ENCODE measurements at places on chromosomes 2 and 18. TPM values are rescaled to one million over a fixed set of nuclear protein-coding genes. Genes with fewer than 3 reads are reported as not detected.
A peak's percentile ranks its signal among the peaks of the same experiment; 100 is the strongest.

DNA sequence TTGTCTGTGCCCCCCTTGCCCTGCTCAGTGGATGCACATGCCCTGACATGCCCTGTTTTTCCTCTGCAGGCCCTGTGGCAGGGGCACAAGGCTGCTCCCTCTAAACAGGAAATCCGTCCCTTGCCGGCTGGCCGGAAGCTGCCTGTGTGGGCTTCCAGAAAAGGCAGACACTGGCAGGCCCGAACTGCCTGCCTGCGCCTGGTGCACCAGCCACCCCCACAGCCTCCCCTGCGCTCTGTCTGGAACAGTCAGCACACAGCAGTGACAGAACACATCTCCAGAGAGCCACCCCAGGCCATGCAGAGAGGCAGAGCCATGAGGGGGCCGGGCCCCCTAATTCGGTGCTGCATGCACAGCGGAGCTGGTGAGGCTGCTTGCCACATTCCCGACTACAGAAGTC, 33.5 kb downstream of the LOXHD1 start:
- no peak for DNase-seq

Gene AFF3
- 7.6 TPM for total RNA-seq

Gene DSG4
- total RNA-seq = not detected

DNA sequence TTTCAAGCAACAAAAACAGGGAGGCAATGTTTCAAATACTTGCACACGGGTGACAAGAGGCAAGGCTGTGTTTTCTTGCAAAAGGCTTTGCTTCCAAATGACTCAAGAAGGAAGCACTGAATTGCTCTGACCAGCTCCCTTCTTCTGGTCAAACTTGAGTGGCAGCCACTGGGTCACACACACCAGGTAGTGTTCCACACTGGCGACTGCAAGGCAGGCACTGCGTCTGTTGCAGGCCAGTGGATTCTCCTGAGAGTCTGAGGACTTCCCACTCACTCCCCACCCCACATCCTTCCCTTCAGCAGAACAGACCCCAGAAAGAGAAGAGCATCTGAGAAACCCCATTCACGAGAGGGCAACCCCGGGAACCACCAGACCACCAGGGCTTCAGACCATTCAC, 19.8 kb downstream of the PARD6G start:
- DNase-seq = peak; percentile 61

DNA sequence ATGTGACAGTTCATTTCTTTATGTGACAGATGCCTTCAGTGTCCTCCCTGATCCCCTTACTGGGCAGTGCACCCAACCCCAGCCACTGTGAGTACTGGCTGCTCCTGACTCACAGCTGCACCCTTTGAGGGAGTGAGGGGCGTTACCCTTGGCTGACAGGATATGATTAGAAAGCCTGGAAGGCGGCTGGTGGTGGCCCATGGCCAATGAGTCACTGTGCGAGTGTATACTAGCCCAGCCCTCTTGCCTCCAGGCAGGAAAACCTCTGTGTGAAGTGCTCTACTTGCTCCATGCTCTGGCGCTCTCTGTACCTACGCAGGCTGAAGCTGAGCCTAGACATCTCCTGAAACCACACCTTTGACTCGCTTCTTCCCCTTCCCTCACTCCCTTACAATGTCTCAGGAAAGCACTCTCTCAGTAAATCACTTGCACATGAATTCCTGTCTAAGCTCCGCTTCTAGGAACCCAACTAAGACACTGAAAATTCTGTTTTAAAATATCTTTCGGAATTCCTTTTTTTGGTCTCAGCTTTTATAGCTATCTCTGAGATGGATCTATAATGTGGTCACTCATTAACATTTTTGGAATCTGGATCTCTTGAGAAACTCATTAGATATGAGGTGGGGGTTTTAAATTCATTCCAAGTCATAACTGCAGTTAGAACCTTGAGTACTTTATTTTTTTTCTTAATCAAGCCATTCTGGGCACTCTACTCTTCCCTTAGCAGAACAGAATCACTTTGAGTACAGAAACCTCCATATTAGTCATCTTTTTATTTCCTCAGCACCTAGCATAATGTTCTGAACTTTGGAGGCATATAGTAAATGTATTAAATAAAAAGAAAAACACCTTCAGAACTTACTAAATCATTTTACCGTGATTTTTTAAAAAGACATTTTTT, 25.3 kb upstream of the STAM2 start:
- peak; percentile 97 for DNase-seq

DNA sequence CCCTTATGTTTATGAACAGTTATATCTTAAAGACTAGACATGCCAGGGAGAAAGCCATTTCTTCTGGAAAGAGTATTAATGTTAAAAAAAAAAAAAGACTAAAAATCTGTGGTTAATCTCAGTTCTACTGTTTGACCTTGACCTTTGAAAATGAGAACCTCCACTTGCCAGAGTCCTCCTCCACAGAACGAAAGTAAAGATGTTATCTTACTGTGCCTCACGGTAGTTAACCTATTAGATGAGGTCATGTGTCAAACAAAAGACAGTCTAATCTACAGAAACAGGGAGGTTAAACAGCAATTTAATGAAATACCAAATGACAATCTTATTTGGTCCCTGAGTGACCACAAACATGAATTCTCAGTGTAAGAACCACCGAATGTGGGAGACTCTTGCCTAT, 51.2 kb downstream of the SLC14A2 start:
- no peak for DNase-seq

DNA sequence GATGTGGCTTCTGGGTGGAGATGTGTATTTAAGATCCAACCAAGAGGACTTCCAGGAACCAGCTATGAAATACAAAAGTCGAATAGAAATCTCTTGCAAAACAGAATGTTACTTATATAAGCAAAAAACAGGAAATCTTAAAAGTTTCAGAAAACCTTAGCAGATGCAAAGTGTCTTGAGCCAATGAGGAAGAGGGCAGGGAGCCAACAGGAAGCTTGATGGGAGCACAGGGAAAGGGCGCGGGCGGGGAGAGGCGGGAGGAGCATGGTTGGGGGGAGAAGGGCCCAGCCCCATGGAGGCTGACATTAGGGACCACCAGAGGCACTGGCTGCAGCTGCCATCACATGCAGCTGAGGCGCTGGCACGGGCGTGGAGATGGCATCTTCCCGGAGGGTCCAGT, 203.3 kb downstream of the SNTG2 start:
- no peak for DNase-seq

- DNase-seq = no peak
These were observed 231.2 kb downstream of the MYO3B start for GRCh38 chr2:170409164-170409535.

DNA sequence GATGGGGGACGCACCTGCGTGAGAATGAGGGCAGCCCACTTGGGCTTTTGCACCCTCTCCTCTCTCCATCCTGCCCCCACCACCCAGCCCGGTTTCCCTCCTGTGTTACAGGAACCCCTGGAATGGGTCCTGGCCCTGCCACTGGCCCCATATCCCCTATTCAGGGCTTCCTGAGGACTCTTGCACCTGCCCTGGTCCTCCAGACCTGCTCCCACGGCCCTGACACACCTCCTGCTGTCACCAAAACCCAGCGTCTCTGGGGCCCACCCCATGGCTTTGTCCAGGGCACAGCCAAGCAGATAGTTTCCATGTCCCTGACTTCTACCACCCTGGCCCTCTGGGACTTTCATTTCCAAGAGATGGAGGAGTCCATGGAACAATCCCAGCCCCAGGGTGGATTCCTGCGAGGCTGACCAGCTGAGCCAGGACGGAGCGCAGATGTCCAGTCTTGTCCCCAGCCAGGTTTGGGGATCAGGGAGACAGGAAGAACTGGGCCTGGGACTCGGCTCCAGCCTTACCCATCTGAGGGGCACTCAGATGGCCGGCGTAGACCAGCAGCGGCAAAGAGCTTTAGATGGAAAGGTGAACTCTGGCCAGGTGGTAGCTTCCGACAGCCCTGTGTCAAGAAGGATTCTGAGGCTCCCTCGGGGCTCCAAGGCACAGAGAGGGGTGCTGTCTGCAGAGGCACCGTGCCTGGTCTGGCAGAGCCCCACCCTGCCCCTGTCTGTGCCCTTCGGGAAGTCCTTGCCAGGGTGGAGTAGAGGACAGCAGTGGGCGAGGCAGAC, 12.0 kb downstream of the GPR35 start:
- no peak for DNase-seq

GRCh38 chr2:119260646-119261492, 37.2 kb downstream of the STEAP3 start:
- DNase-seq = peak; percentile 20

DNA sequence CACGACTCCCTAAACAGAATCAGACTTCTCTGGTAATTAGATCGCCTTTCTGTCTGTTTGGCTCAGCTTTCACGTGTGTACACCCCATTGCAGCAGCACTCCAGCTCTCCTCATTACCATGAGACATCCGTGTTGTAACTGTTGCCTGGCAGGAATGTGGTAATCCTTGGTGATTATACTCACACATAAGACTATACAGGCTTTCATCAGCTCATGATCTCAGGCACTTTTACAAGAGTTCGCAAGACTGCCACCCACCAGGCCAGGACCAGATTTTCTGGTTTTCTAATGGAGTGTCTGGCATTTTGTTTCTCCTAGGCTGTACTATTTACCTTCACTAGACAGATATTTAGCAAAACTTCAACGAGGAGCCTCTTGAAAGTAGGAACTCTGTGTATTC, 50.2 kb downstream of the ACVR1 start:
- no peak for DNase-seq

- no peak for DNase-seq
These were observed 17.4 kb downstream of the NRP2 start for GRCh38 chr2:205699515-205700289.

GRCh38 chr2:152861349-152861942, 143.0 kb downstream of the ARL6IP6 start:
- no peak for DNase-seq

DNA sequence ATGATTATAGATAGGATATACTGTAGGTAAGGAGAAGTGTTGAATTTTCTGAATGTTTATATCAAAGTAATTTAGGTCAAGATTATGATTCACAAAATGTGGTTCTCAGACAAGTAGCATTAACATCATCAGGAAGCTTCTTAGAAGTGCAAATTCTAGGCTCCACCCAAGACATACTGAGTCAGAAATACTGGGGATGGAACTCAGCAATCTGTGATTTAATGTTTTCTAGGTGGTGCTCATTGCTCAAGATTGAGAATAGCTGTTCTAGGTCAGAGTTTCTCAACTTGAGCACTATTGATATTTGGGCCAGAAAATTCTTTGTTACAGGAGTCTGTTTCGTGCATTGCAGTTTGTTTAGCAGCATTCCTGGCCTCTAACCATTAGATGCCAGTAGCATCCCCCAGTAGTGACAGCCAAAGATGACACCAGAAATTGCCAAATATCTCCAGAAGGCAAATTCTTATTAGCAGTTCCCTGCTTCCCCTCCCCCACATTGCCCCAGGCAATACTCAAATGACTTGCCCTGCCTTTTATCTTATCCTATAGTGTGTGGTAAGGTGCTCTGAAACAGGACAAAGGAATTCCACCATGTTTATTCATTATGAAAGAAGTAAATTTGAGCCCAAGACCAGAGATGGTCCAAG, 1001.2 kb downstream of the DPP10 start:
- no peak for DNase-seq

Gene GDF7
- 9.3 TPM for total RNA-seq

- no peak for DNase-seq
These were observed 1225.6 kb downstream of the LRP1B start for GRCh38 chr2:140905083-140905781.

DNA sequence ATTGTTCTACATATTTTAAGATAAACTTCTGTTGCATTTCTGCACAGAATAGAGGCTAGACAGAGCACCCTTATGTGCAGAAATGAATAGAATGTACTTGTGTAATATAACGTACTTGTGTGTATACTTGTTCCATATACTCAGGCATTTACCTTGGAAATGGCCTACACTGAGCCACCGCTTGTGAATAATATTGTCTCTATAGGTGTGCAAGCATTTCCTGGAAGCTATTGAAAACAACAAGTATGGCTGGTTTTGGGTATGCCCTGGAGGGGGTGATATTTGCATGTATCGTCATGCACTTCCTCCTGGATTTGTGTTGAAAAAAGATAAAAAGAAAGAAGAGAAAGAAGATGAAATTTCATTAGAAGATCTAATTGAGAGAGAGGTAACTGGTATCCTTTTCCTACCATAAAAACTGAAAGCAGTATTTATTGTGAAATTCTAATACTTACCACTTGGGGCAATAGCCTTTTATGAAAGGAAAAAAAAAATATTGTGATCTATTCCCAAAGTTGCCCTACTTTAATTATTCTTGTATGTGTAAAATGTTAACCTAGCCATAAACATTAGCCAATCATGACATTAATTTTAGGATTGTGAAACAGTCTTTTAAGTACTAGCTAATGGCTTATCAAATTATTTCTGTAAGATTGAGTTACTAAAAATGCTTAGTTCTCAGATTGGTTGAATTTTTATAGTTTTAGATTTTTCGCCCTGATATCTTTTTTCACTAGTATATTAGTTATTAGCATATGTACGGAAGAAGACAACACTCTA, 18.0 kb downstream of the ZC3H15 start:
- no peak for DNase-seq

- peak; percentile 87 for DNase-seq
These were observed 633 bp upstream of the RNF152 start for GRCh38 chr18:61893309-61893970.

Gene OTOF
- total RNA-seq = 0.49 TPM

- DNase-seq = no peak
These were observed 323.0 kb upstream of the NT5C1B start for GRCh38 chr2:18912225-18912888.

Gene ACMSD
- total RNA-seq = not detected

- DNase-seq = no peak
These were observed 59.1 kb upstream of the PGAP1 start for GRCh38 chr2:196985511-196986183.

DNA sequence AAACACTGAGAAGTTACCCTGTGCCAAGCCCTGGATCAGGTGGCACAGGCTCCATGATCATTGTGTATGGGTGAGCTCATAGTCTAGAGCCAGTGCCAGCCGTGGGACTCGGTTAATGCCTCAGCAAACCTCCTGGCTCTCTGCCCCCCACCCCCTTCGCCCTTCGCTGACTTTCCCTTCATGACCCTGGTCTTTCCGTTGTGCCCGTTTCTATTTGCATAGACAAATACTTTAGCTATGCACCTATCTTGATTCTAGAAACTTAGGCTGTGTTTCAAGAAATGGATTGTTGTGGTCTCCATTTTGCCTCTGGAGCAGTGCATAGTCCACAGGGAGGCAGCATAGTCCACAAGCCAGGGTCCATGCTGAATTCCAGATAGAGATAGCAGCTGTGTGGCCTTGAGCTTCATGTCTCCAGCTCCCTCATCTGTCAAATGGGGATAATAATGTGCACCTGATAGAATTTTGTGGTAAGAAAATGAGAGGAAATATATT, 44.8 kb upstream of the KDM3A start:
- no peak for DNase-seq

DNA sequence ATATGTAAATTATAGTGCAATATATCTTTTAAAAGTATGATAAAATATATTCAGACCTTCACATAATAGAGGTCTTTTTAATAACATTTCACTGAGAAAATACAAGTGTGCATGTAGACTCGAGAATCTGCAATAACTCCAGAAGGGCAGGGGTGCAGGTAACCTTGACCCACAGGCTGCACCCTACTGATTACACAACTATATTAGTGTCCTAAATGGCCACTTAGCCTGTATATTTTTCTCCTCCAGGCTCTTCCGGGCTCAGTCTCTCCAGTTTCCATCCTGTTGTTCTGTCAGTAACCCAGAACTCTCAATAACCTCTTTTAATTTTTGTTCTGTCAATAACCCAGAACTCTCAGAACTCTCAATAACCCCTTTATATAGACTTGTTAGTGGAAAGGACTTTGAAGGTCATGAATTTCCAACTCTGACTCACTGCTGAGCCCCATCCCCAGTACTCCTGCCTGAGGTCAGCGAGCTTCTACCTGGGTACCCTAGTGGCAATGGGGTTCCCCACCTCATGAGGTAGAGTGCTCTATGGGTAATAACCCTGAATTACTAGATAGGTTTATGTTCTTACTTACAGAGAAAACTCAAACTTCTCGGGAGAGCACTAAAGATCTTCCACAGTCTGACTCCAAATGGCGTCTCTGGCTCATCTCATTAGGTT, 8.4 kb upstream of the TTR start:
- no peak for DNase-seq
